ENCODE measurements at places on chromosomes 4 and X.
A peak's percentile ranks its signal among the peaks of the same experiment; 100 is the strongest.

- peak; percentile 11 for DNase-seq
These were observed 65.7 kb upstream of the PAGE1 start for GRCh38 chrX:49761481-49761880.

GRCh38 chrX:151370906-151371305 lies 26.1 kb upstream of the VMA21 start:
- peak; percentile 5 for DNase-seq

GRCh38 chrX:42462917-42463316 lies 315.0 kb downstream of the PPP1R2C start:
- no peak for DNase-seq

- peak; percentile 64 for DNase-seq
These were observed 5.7 kb downstream of the SH3BP2 start for GRCh38 chr4:2798399-2799223.

- DNase-seq = no peak
These were observed 9.9 kb downstream of the TADA2B start for GRCh38 chr4:7052923-7053715.

GRCh38 chrX:74450803-74451449 lies 29.6 kb downstream of the SLC16A2 start:
- no peak for DNase-seq

- no peak for DNase-seq
These were observed 39.1 kb downstream of the ADGRL3 start for GRCh38 chr4:61239250-61239649.

DNA sequence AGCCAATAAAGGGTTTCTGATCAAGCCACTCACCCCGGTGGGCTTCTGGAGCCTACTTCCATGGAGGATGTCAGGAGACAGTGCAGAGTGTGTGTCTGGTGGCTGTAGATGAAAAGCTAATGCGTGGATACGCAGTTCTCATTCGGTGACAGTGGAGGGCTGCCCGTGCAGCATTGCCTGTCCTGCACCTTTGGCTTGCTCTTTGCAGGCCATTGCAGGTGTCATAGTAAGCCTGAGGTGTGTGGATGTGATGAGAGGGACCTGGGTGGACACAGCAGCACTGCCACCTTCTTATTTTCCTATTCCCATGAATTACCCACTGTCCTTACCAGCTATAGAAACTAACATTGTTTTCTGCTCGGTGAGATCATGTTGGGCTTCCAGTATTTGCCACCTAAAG lies 101.2 kb downstream of the STK32B start:
- DNase-seq = no peak

DNA sequence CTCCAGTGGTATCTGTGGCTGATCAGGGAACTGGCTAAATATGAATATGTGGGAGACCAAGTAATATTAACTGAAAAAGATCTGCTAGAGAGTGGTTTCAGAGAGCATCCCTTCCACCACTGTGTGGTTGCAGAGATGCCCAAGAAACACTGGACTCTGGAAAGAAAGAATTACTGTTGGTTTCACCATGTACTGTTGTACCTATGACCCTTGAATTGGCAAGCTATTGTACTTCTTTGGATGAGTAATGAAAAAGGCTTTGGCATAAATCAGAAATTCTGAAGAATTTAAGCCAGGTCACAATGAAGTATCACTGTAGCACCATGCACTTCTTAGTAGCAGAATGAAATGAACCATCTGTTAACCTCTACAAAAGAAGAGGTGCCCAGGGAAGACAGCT lies 134.4 kb upstream of the INTU start:
- DNase-seq = no peak

DNA sequence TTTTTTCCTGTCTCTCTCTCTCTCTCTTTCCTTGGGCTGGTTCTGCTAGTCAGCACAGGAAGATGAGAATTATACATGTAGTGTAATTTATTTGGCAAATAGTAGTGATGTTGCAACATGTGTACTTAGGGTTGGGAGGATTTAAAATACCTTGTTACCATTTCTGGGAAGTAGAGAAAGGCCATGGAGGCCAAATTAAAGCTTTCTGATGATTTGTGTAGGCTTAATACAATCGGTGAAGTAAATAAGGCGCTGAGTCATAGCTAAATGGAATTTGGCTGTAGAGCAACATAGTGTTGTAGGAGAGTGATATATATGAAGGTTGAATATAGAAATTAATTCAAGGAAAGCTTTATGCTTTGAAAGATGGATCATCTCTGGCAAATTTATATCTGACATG lies 295.3 kb downstream of the GRID2 start:
- DNase-seq = no peak

- no peak for DNase-seq
These were observed 16.2 kb upstream of the WDR19 start for GRCh38 chr4:39166177-39166576.

DNA sequence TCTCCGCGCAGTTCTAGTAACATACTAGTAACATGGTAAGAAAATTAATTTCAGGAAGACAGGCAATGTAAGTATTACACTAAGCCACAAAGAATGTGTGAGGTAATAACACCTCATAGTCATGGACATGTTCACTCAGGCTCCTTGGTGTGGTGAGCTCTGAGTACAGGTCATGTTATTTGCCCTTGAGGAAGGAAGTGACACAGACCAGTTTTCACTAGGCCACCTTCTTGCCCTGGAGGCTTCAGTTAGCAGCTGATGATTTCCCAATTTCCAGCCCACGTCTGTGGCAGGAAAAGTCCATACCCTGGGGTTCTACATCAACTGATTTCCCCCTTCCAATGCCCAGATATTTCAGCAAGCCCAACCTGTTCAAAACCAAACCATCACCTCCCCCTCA lies 6.7 kb downstream of the APOO start:
- DNase-seq = peak; percentile 33

- DNase-seq = no peak
These were observed 2.7 kb downstream of the PDLIM5 start for GRCh38 chr4:94454405-94454804.

DNA sequence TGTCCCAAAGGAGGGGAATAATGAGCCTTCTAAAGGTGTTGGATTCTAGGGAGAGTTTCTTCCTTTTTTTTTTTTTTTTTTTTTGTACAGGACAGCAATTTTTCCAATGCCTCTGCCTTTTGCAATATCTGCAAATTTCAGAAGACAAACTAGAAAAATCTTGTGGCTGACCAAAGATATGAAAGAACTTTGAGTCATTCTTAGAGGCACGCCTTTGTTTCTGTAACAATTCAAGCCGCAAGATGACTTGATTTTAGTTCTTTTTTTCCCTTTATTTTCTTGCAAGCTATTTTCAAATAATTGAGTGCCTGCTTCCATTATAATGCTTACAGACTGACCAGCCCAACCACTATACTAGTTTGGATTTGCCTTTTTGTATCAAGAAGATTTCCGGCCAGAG lies 47.6 kb upstream of the UXT start:
- DNase-seq = no peak

GRCh38 chr4:168128601-168129000 lies 36.3 kb downstream of the ANXA10 start:
- DNase-seq = no peak

DNA sequence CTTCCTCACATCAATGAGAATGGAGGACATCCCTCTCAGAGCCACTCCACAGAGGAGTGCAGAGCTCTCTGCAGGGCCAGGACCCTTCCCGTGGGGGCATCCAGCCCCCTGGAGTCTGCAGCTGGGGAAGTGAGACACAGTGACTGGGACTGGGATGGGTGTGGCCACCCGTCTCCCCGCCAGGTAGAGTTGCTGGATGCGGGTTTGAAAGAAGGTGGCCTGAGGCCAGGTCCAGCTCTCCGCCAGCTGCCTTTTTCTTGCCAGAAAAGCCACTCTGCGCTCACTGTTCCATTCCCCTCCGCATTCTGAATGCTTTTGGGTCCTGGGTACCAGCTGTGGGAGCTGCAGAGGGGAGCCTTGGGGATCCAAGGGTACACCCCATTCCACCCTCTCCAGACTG lies 82.6 kb downstream of the ABLIM2 start:
- DNase-seq = no peak

- no peak for DNase-seq
These were observed 54.2 kb upstream of the SMIM10 start for GRCh38 chrX:134936542-134936941.

GRCh38 chr4:153013202-153013977 lies 77.3 kb downstream of the FHDC1 start:
- DNase-seq = no peak

- no peak for DNase-seq
These were observed 534.8 kb upstream of the LCORL start for GRCh38 chr4:18556402-18556801.

GRCh38 chr4:24203926-24204325 lies 314.1 kb upstream of the PPARGC1A start:
- DNase-seq = no peak

DNA sequence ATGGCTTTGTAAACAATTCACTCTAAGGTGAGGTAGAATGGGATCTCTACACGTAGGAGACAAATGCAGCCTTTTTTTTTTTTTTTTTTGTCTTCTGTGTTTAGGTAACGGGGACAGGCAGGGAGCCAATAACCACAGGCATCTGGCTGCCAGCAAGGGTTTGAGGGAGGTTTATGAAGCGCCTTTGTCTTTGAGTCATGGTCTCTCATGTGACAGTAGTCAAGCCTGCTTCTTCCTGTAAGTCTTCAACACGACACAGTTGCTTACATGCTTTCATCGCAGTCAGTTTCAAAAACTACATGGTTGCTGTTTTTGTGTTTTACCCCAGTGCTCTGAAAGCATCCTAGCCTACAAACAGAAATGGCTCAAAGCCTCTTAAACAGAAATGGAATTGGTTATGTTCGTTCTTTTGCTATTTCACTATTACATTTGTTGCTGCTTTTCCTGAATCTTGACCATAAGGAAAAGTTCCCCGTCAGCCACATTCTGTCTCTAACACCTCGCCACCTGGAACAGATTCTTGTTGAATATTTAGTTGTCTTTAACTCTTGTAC lies 127.8 kb upstream of the METTL14 start:
- DNase-seq = no peak

GRCh38 chr4:65391814-65392213 lies 278.5 kb downstream of the EPHA5 start:
- no peak for DNase-seq

DNA sequence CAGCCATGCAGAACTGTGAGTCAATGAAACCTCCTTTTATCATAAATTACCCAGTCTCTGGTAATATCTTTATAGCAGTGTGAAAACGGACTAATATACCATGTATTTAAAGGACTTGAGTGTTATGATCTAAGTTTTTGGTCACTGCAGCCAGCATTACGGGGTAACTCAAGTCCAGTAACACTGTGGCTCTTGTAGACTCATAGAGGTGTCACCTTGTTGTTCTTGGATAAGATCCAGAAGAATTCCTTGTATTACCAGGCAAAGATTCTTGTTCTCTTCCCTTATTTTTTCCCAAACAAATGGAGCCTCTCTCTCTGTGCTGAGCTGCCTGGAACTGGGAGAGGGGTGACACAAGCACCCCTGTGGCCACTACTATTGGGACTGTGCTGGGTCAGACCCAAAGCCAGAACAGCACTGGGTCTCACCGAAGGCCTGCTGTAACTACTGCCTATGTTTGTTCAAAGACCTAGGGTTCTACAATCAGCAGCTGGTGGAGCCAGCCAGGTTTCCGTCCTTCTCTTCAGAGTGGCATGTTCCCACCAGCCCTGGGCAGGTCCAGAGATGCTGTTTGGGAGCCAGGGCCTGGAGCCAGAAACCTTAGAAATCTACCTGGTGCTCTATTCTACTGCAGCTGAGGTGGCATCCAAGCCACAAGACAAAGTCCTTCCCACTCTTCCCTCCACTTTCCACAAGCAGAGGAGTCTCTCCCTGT lies 43.7 kb upstream of the MED14 start:
- no peak for DNase-seq

DNA sequence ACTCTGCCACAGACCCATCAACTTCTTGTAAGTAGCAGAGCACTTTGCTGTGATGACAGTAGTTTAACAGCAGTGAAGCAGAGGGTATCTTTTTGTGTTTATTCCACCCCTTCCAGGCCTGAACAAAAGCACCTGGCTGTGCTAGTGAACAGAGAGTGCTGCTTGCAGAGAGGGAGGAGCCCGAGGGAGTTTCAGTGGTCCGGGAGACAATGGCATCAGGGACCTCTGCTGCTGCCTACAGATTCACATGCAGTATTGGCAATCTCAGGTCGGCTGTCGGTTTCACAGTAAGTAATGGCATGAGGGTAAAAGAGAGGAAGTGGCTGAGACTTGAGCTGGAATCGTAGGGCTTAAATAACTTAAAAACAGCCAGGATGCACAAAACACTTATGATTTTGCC lies 755.8 kb downstream of the RPA4 start:
- no peak for DNase-seq

- no peak for DNase-seq
These were observed at the start of gene MAGEB6 for GRCh38 chrX:26192204-26192603. Gene MAGEB6 (plus strand): TSS chrX:26192440. CDS start chrX:26193847, 1,407 bp downstream.

Measured in T-helper 2 cell (primary cell).